Chondrocyte (in vitro differentiated cells): ENCODE measurements at places on chromosomes 4 and X.
A peak's percentile ranks its signal among the peaks of the same experiment; 100 is the strongest.

- DNase-seq = no peak
- peaks cover 11% of the 10 kb centered on the region for H3K4me1 ChIP-seq
- H3K36me3 ChIP-seq = peaks cover 3% of the 10 kb centered on the region
- no peaks in the 10 kb centered on the region for H3K27me3 ChIP-seq
- H3K27ac ChIP-seq = no peak overlapping the region
Observed at GRCh38 chr4:88517825-88518224, 5.8 kb downstream of the PYURF start.

- no peak for DNase-seq
- no peaks in the 10 kb centered on the region for H3K36me3 ChIP-seq
- peak overlapping the region; percentile 90 for H3K4me3 ChIP-seq
Observed at GRCh38 chrX:136910565-136911035, 30.1 kb upstream of the RBMX start.

- H3K27me3 ChIP-seq = peaks cover 7% of the 10 kb centered on the region
- H3K27ac ChIP-seq = no peak overlapping the region
- H3K4me1 ChIP-seq = peaks cover 8% of the 10 kb centered on the region
- no peak overlapping the region for H3K4me3 ChIP-seq
- H3K36me3 ChIP-seq = no peaks in the 10 kb centered on the region
Observed at GRCh38 chr4:27692158-27692557, 831.5 kb downstream of the STIM2 start.

GRCh38 chr4:124964251-124964650 is 251.7 kb upstream of the ANKRD50 start:
- H3K27me3 ChIP-seq = no peaks in the 10 kb centered on the region
- DNase-seq = no peak
- H3K27ac ChIP-seq = no peak overlapping the region

GRCh38 chrX:44937606-44938005 is 64.6 kb downstream of the KDM6A start:
- H3K27ac ChIP-seq = no peak overlapping the region
- DNase-seq = no peak
- no peak overlapping the region for H3K4me3 ChIP-seq
- no peaks in the 10 kb centered on the region for H3K27me3 ChIP-seq
- H3K36me3 ChIP-seq = peaks cover 3% of the 10 kb centered on the region

DNA sequence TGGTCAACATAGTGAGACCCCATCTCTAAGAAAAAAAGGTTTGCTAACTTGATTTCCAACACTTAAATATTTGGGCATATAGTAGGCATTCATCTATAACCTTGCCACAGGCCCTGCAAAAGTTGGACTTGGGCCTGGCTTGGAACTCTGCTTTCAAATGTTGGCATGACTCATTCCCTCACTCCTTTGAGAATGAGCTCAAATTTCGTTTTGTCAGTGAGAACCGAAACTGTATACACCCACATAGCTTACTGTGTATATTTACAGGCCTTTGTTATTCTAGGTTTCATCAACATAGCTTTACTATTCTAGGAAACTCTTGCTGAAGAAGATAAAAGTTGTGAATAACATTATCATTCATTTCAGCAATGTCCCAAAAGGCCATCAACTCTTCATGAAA is 88.7 kb upstream of the ELOVL6 start:
- H3K27me3 ChIP-seq = peaks cover 3% of the 10 kb centered on the region
- peaks cover 6% of the 10 kb centered on the region for H3K4me1 ChIP-seq
- H3K27ac ChIP-seq = no peak overlapping the region
- no peak for DNase-seq
